ENCODE measurements at places on chromosomes 5 and 9.

GRCh38 chr9:123868002-123868401, 61.9 kb downstream of the DENND1A start:
- DNase-seq = no peak

DNA sequence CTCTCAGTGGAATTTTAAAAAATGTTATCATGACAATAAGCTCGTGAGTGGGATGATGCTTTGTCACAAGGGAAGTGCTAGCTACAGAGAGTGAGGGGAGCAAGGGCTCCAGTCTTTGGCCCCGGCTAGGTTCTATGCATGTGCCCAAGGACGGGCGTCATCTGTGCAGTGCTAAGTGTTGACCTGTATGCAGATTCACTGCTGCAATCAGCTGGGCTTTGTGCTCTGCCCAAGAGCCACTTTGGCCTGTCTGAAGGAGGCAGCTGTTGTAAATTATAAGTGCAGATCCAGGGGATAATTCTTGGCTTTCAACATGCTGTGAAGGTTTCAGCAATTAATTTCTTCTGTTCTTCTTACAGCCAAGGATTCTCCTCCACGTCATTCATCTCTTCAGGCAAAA, 268.6 kb downstream of the PSAT1 start:
- DNase-seq = no peak

DNA sequence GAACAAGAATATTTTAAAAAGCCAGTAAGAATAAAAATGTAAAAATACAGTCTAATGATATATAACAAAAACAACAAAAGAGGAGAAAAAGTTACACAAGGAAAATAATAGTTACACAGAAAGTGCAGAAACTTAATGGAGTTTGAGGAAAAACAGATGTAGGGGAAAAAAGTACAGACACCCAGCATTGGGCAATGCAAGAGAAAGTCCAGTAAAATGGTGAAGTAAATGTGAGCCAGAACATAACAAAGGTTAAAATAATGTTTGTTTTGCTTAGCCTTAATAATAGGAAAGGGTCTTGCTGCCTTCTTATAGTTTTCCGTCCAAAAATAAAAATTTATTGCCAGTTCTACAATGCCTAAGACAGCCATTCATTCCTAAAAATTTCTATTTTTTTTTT, 364.2 kb downstream of the NNT start:
- no peak for DNase-seq

DNA sequence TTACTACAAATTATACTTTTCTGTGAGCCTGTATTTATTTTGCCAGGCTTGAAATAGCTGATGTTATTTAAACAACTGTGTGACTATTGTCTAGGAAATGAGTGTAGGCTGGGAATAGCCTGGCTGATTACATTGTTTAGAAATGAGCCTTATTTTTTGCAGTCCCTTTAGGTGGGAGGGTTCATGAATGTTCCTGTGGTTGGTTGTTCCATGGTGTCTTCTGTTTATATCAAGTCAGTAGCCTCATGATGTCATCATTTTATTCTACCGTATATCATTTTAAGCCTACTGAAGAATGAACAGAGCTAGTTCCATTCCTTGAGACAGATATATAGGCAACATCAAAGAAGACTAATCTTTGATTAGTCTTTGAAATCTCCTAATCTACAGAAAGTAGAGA, 53.1 kb downstream of the MAP1B start:
- DNase-seq = no peak

- peak; percentile 79 for DNase-seq
Measured at GRCh38 chr9:122810306-122810946, 10.5 kb downstream of the OR1K1 start.

- DNase-seq = peak; percentile 39
Measured at GRCh38 chr9:113219969-113220368, 1.1 kb downstream of the FKBP15 start.

GRCh38 chr5:74491586-74491985, 148.9 kb downstream of the ENC1 start:
- no peak for DNase-seq

- DNase-seq = no peak
Measured at GRCh38 chr9:19294219-19294618, 63.7 kb downstream of the DENND4C start.

DNA sequence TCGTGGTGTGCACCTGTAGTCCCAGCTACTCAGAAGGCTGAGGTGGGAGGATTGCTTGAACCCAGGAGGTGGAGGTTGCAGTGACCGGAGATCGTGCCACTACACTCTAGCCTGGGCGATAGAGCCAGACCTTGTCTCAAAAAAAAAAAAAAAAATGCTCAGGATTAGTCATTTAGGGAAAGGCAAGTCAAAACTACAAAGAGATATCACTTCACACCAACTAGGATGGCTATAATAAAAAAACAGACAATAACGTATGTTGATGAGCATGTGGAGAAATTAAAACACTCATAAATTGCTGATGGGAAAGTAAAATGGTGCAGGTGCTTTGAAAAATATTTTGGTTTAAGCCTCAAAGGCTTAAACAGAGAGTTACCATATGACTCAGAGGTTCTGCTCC, 6.3 kb upstream of the ANKRD34B start:
- DNase-seq = no peak

DNA sequence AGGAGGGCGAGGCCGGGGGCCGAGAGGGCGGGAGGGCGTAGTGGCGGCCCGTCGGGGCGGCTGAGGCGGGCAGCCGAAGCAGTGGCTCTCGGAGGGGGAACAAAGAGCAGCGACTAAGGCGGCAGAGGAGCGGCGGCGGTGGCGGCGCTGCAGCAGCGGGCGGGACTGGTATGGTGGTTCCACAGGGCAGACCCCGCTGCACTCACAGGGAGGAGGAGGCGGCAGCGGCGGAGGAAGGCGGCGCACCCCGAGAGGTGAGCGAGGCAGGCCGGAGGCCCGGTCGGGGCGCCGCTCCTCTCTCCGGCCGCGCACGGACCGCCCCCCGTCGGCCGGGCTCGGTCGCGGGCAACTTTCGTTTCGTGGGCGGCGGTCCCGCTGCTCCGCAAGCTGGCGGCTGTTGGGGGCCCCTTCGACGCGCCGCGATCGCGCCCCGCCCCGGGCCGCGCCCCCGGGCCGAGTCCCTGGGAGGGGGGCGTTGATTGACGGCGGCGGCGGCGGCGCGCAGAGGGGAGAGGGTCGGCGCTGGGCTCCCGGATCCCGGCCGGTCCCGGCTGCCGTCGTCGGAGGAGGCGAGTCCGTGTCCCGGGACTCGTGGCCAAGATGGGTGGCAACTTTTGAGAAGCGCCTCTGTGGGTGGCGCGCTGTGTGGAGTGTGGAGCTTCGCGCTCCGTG, 467 bp downstream of the CNOT6 start:
- peak; percentile 49 for DNase-seq

- no peak for DNase-seq
Measured at GRCh38 chr5:56037531-56038010, 42.8 kb upstream of the IL6ST start.

- no peak for DNase-seq
Measured at GRCh38 chr9:14912859-14913258, 2.6 kb upstream of the FREM1 start.

DNA sequence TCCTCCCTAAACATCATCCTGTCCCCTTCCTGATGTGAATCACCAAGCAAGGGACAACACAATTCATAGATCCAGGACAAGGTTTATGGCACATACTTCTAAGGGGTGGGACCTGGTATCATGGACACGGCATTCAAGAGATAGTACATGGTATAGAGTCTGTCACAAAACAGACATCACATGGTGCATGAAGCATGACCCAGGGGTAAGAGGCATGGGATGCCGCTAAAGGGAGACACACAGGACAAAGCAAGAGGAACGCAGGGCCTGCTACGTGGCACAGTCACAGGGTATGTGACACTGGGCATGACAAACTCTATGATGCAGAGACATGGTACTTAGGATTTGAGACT, 20.7 kb downstream of the GSN start:
- no peak for DNase-seq

DNA sequence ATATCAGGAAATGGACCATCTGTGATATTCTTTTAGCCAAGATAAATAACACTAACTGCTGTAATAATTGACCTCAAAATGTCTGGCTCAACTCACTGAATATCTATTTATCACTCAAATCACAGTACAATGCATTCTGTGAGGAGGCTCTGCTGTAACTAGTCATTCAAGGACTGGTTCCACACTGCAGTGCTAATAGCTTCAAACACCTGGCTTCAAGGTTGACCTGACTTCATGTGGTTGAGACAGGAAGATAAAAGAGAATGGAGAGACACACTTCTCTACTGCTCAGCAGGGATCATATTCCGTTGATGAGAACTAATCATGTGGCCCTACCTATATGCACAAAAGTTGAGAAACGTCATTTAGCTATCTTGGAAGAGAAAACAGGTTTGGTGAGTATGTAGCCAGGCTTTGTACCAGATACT, 3.4 kb upstream of the RHOBTB3 start:
- no peak for DNase-seq

- DNase-seq = no peak
Measured at GRCh38 chr5:15807871-15808270, 307.9 kb downstream of the FBXL7 start.

DNA sequence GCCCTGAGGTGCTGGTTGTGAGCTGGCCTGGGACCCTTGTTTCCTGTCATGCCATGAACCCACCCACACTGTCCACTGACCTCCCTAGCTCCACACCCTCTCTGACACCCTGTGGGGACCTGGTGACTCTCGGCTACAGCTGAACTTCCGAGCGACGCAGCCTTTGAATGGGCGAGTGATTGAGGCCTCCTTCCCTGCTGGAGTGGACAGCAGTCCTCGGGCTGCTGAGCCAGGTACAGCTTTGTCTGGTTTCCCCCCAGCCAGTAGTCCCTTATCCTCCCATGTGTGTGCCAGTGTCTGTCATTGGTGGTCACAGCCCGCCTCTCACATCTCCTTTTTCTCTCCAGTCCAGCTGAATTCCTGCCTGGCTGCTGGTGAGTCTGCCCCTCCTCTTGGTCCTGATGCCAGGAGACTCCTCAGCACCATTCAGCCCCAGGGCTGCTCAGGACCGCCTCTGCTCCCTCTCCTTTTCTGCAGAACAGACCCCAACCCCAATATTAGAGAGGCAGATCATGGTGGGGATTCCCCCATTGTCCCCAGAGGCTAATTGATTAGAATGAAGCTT, 6.1 kb downstream of the CA9 start:
- DNase-seq = no peak

DNA sequence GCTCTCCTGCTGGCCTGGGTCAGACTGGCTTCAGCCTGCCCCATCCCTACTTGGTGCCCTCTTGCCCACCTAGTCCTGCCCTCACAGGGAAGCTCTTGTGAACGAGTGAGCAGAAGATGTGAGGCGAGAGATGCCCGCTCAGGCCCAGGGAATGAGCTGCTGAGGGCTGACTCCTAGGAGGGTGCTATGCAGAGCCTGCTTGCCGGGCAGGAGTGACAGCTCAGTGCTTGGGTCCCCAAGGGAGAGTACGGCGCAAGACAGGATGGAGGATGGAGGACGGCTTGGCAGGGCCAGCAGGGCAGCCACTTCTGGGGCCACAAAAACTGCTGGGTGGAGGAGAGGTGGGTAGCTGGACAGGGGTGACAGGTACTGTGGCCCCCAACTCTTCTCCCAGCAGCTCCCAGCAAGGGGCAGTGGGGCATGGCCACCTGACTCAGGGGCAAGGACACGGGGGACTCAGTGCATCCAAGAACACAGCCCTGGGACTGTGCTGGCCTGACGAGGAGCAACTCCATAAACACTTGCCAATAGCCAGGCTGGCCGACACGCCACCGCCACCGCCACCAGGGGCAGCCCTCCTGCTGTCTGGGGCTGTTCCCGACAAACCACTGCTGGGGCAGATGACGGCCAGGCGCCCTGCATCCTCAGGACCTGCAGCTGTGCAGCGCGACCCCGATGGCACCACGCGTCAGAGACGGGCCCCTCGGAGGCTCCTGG, 55.6 kb upstream of the UBAC1 start:
- no peak for DNase-seq

DNA sequence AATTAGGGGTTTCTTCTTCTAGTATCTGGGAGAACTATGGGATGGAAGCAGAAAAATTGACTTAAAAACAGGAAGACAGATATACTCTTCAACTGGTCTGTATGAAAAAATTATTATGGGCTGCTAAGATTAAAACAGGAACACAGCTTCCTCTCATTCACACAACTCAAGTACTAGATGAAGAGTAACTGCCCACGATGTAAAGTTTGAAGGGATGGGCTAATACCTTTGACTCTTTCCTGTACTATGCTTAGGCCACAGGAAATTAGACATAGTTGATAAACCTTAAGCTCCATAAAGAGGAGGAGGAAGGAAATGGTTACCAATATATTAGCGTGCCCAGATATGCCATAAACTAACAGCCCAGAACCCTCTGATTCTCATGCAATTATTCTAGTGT, 88.6 kb downstream of the ANKRD31 start:
- no peak for DNase-seq

- no peak for DNase-seq
Measured at GRCh38 chr9:30574355-30575151, 1809.9 kb upstream of the ACO1 start.

DNA sequence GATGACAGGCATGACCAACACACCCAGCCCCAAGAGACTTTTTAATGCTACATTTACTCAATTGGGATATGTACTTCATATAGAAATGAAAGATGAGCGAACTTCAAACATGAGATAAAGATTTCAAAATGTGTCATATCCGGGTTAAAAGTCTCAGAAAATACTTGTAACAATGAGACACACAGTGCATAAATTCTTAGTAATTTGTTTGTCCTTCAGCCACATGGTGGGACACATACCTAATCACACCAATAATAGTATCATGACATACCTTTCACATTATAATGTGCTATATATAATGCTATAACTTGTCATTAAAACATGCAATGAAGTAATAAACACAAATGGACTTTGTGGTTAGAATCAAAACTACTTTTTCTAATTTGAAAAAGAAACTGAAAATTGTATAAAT, 204.7 kb upstream of the RFX3 start:
- no peak for DNase-seq

DNA sequence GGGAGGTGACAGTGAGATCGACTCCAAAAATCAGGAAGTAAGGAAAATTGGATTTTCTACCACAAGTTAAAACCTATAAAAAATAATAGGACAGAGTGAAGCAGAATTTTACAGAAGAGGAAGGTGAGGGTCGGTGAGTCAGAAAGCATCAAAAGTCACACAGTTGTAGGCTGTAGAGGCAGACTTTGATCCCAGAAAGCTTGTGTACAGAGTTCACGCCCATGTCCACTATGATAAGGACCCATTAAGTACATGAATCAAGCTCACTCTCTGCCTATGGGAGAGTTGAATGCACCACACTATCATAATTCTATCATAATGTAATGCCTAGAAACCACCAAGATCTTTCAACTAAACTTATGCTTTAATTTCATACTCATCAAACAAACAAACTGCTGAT, 291.2 kb downstream of the PRELID2 start:
- DNase-seq = no peak

Data from CD4-positive, alpha-beta T cell treated with Interleukin-21 for 1 hour (primary cell).